ENCODE measurements at places on chromosomes 6 and 20.

GRCh38 chr6:143708889-143709288 lies 31.1 kb downstream of the PHACTR2 start:
- peak; percentile 60 for DNase-seq

DNA sequence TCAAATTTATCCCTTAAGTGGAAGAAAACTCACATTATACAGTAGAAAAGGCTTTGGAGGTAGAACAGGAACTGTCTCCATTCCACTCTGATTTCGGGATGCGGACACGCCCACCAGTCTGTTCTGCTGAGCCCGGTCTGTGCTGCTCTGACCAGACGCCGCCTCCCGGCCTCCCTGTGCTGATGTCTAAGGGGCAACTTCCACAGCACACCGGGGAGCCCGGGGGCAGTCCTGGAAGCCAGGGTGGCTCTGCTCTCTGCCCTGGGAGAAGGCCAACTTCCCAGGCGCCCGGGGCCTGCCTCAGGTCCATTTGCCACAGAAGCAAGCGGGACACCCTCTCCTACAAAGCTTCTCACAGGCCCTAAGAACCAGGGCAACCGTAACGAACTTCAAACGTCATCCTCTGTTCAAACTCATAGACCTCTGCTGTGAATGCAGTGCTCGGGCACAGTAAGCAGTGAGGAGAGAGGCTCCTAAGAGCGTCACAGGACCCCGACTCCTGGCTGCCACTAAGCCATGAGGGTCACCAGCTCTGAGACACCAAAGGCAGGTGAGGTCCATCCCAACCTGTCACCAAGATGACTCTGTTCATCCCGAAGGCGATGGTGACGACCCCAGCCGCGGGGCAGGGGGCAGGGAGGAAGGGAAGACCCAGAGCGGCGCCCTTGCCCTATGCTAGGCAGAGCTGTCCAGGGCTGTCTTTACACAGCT lies 5.6 kb downstream of the TAF4 start:
- DNase-seq = no peak

GRCh38 chr6:11329726-11330412 lies 97.4 kb upstream of the NEDD9 start:
- DNase-seq = peak; percentile 91

- no peak for DNase-seq
Measured at GRCh38 chr20:4261333-4262284, 246.3 kb upstream of the RNF24 start.

GRCh38 chr6:168620578-168620977 lies 179.6 kb downstream of the SMOC2 start:
- DNase-seq = no peak

DNA sequence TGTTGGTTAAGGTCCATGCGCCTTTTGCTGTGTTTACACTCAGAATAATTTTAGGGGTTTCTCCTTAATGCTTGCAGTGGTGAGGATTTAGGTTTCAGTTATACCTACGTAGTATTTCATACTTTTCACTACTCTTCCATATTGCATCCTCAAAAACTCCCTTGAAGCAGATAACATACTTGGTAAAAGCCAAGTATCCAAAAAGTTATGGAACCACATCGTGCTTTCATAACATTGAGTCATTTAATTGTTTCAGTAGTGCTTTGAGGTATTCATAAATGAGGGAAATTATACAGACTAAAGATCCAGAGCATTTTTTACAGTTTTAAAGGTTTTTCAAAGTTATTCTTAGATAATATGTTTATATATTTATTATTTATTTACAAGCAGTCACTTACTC lies 4.0 kb upstream of the ATXN1 start:
- no peak for DNase-seq

GRCh38 chr20:63377256-63377941 lies 16.2 kb upstream of the CHRNA4 start:
- DNase-seq = no peak

GRCh38 chr20:50848341-50848808 lies 53.5 kb downstream of the BCAS4 start:
- DNase-seq = no peak

DNA sequence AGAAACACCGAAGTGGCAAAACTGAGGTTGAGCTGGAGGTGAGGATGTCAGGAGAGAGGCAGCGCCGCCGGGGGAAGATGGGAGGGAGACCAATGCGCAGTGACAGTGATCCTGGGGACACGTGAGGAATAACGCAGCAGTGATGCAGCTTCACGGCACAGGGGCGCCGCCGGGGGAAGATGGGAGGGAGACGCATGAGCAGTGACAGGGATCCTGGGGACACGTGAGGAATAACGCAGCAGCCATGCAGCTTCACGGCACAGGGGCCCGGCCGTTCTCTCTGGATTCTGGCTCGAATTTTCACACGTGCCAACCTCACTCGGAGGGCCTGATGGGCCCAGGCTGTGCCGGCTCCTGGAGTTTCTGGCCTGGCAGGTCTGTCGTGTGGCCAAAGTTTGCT lies 94.7 kb downstream of the SMOC2 start:
- DNase-seq = no peak

DNA sequence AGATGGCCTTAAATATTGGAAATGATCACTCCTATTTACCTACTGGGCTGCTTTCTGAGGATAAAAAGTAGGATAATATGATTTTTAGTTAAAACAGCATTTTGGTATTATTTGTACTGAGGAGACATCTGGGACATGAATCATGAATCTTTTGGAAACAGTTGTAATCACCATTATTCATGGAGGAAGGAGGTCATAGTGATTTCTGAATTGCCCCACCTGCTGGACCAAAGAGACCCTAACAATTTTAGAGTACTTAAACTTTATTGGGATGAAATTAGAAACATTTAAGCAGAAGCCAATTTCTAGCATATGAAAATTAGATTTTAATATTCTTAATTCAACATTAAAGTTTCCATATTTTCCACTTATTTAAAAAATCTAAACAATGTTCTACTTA lies 108.4 kb upstream of the SIM1 start:
- no peak for DNase-seq

- DNase-seq = no peak
Measured at GRCh38 chr6:63897459-63897858, 261.9 kb downstream of the PHF3 start.

- no peak for DNase-seq
Measured at GRCh38 chr6:132209351-132209750, 191.9 kb downstream of the MOXD1 start.

- peak; percentile 78 for DNase-seq
Measured at GRCh38 chr20:6142348-6142993, 19.6 kb upstream of the FERMT1 start.

Data from suppressor macrophage (primary cell).